Activated naive CD4-positive, alpha-beta T cell (primary cell): ENCODE measurements at places on chromosomes 1 and 21.

DNA sequence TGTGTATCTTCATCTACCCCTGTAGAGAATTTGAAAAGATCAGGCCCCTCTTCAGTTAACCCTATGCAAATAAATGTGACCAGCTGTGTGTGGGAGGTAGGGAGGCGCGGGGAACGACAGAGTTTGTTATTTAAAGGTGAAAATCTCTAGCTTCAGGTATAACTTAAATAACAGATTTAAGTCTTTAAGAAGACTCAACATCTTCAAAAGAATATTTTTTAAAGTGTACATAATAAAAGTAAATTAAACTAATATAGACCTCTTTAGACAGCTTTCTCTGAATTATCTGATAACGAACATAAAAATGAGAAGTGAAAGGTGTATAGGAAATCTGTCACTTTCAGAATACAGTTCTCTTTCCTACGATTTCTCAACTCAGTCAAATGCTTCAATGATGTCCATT, 16.0 kb downstream of the ANGPTL3 start:
- DNase-seq: no peak

GRCh38 chr1:8026153-8026975, at the start of gene ERRFI1:
Gene ERRFI1 (minus strand): TSS chr1:8026309. CDS start chr1:8015619, 10,690 bp downstream.
- DNase-seq: peak; percentile 78

- no peak for DNase-seq
Measured at GRCh38 chr1:186283374-186283773, 91.7 kb downstream of the TPR start.

DNA sequence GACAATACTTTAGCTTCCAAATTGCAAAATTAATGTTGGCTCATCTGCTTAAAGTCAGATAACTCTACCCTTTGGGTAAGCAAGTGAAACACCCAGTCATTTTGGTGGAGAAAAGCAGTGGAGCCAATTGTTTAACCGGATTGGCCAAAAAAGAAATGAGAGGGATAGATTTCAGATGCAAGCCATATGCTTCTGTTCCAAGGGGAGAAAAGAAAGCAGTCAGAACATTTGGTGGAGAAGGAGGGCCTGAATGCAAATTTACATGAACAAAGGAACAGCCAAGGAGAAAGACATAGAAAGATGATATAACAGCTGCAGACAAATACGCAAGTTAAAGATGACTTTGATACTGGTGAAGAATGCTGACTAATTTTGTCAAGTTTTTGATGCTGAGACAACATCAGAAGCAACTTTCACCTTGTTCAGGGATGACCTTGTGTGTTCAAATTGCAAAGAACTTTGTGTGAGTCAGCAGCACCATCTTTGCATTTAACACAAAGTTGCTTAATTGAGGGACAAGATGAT, 173.1 kb downstream of the TGFB2 start:
- no peak for DNase-seq

DNA sequence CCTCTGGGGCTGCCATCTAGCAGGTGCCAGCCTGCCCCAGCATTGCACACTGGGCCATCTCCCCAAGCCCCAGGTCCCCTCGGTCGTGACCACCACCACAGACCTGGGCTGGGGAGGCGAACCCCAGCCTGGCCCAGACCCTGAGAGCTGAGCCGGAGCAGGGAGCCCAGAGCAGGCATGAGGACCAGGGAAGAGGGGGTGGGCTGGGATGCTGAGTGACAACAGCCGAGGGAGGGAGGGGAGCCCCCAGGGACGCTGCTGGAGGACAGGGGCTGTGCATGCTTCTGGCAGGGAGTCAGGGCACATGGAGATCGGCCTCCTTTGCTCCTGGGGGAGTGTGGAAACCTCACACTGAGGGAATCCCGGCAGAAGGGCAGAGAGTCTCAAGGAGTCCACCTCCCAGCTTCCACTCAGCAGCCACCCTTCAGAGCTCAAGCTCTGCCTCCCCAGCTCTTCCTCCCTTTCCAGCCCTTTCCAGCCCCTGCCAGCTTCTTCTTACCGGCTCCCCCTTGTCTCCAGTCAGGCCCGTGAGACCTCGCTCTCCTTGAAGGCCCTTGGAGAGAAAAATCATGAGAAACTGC, 23.7 kb upstream of the PEF1 start:
- no peak for DNase-seq

GRCh38 chr1:238336531-238336930, 445.8 kb upstream of the ZP4 start:
- DNase-seq: no peak
